ENCODE measurements at places on chromosomes 11 and 22.

GRCh38 chr22:50691521-50691920 is 18.9 kb downstream of the SHANK3 start:
- no peak for DNase-seq

- DNase-seq, result no peak
Observed at GRCh38 chr22:35915477-35916013, 113.1 kb downstream of the RBFOX2 start.

DNA sequence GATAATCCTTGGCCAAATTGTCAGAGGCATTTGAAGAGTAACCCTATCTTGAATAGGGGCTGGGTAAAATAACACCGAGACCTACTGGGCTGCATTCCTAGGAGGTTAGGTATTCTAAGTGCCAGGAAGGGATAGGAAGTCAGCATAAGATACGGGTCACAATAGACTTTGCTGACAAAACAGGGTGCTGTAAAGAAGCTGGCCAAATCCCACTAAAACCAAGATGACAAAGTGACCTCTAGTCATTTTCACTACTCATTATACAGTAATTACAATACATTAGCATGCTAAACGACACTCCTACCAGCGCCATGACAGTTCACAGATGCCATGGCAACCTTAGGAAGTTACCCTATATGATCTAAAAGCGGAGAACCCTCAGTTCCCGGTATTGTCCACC is 964 bp upstream of the REXO2 start:
- no peak for DNase-seq

GRCh38 chr11:43950311-43950855 is 7.9 kb downstream of the C11orf96 start:
- DNase-seq, result no peak

DNA sequence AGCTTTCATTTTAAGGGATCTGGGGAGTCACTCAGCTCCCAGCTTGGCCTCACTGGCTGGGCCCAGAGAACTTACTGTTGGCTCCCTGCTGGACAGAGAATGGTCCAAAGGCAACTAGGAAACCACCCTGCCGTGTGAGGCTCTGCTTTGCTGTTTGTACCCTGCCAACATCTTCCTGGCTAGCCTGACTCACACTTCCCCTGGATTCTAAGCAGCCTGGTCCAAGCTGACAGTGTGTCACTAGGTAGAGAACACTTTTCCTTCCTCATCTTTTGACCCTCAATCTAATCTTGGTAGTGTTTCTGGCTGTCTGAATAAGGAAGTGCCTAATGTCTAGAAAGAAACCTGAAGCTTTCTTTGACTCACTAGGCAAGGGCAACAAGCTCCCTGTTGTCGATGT is 76.7 kb downstream of the FAR1 start:
- DNase-seq, result no peak

- no peak for DNase-seq
Observed at GRCh38 chr11:2443406-2443805, 908 bp downstream of the TRPM5 start.

DNA sequence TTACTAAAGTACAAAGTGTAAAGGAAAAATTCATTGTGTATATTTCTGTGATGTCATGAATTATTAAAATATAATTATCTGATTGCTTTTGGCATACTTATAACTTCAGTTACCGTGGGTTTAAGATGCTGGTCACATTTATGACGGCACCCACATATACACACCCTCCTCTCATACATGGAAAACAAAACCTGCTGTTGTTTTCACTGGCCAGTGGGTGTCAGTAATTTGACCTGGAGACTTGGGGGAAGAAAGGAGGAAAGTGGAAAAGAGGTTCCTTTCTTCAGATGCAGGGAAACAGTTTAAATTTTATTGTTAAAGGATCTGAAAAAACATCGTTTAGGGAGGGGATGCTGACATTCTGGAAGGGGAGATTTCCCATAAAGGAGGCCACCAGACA is 742 bp upstream of the BBOX1 start:
- no peak for DNase-seq

DNA sequence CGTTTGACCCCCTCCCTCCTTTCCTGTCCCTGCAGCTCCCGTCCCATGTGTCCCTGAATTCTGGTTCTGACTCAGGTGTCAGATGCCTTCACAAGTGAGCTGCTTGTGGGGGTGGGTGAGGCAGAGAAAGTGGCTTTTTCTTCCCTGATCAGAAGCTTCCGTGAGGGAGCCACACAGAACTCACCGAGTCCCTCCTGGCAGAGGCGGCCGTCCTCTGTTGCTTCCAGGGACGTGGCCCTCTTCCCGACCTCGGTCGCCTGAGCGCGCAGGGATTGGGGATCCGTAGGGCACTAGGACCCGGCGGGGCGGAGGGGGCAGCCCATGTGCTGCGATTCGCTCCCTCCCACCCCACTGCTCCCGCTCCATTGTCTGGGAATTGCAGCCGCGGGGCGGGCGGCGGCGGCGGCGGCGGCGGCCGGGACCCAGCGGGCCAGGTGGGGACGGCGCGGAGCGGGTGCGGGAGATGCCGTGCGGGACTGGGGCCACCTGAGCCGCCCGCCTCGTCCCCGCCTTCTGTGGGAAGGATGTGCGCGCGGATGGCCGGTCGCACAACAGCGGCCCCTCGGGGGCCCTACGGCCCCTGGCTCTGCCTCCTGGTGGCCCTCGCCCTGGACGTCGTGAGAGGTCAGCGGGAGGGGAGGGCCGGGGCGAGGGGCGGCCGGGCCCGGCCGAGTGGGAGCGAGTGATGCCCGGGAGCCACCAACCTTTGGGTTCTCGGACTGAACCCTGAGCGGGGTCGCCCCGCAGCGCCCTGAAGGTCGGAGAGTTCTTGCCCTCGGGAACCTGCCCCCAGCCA is at the start of gene TMEM132A:
Gene TMEM132A, plus strand, starts transcription at position 351 of the 796 bp plus-strand sequence. Its CDS starts 174 bp downstream, at position 525.
- no peak for DNase-seq

DNA sequence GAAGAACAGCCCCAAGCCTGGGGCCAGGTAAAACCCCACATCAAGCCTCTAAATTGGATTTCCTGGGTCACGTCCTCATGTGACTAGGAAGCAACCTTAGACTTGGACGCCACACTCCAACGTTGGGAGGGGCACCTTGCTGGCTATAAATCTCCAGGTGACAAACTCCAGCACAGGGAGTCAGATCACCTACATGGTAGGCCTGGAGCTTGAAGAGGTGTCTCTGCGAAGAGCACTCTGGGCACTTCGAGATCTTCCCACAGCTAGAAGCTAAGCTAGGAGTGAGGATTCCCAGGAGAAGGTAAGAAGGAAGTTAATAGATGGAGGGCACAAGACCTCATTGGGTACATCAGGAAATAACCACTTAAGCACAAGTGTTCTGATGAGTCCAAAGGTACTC is 77.1 kb upstream of the GNAZ start:
- no peak for DNase-seq

DNA sequence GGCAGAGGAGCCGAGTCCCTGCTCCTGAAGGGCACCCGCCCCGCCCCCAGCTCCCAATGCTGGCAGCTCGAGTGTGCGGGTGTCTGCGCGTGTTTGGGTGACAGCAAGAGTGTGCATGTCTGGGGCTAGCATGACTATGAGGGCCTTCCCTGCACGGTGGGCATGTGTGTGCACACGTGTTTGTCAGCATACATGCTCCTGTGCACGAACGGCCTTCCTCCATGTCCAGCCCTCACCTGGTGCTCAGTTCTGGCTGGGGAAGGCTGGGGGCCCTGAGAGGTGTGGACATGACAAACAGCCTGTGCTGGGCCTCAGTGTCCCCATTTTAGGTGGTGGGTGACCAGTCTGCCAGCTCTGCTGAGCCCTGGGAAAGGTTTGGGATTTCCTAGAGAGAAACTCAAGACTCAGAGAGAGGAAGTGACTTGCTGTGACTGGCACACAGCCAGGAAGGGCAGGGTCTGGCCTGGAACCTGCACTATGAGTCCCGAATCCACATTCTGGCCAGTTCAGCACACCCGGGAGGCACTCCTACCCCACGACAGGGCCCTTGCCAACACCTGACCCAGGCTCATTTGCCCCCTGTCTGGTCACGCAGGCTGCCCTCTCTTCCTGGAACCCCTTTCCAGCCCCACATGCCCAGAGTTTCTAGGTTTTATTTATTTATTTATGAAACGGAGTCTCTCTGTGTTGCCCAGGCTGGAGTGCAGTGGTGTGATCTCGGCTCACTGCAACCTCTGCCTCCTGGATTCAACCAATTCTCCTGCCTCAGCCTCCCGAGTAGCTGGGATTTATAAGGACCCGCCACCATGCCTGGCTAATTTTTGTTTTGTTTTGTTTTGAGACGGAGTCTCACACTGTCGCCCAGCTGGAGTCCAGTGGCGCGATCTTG is 3.3 kb upstream of the SHISA8 start:
- DNase-seq, result no peak

DNA sequence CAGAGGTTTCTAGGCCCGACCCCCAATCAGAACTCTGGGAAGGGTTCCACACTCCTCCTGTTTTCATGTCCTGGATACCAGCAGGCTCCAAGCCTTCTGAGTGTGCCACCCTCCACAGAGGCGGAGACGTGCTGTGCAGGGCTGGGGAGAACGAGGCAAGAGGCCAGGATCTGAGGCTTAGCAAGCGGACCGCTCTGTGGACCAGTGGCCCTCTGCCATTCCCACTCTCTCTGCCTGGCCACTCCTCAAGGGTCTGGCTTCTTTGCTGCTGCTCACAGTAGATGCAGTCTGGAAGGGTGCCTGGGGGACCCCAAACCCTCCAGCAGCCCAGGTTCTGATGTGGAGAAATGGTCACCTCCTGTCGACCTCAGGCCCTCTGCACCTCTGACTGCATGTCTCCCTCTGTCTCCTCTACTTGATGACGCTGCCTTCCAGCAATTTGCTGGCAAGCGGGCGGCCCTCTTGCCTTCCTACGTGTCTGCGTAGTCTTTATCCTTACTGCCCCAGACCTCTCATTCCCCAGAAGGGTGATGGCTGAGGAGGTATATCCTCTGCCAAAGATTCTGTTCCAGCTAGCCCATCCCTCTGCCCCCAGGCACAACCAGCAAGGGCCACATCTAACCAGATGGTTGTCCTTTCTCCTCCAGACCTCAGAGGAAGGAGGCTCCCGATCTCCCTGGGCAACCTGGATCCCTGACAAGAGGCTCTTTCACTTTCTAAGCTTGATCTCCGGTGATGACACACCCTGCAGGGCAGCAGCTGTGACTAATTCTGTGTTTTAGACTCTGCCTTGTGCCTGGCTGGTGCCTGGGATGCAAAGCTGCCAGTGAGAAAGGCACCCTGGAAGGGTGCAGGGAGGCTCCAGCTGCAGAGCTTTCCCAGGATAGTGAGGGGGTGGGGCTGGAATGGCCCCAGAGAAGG is 87.3 kb downstream of the NAT10 start:
- no peak for DNase-seq

- no peak for DNase-seq
Observed at GRCh38 chr22:38614332-38615063, 41.7 kb downstream of the FAM227A start.

- no peak for DNase-seq
Observed at GRCh38 chr11:74278721-74279161, 32.7 kb downstream of the P4HA3 start.

DNA sequence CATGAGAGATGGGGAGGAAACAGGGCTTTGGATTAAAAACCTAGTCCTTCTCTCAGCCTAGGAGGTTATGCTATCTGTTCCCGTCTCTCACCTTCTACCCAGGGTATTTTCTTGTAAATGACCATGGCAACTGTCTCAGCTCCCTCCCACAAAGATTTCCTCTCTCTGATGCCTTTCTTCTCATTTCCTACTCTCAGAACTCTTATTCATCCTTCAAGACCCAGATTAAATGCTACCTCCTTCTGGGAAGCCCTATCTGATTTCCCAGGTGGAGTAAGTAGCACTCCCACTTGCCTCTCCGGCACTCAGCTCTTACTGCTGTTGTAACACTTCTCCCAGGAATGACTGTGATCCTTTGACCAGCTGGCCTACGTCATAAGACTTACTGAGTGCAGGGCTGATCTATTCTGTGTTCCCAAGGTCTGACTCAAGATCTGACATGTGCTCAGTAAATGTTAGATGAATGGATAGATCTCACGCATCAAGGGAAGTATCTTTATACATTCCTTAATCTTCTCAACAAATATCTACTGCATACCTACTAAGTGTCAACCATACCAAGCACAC is 175.0 kb downstream of the TENM4 start:
- DNase-seq, result no peak
